ENCODE measurements at places on chromosomes 6 and 20. TPM values are rescaled to one million over a fixed set of nuclear protein-coding genes. Genes with fewer than 3 reads are reported as not detected.
A peak's percentile ranks its signal among the peaks of the same experiment; 100 is the strongest.

DNA sequence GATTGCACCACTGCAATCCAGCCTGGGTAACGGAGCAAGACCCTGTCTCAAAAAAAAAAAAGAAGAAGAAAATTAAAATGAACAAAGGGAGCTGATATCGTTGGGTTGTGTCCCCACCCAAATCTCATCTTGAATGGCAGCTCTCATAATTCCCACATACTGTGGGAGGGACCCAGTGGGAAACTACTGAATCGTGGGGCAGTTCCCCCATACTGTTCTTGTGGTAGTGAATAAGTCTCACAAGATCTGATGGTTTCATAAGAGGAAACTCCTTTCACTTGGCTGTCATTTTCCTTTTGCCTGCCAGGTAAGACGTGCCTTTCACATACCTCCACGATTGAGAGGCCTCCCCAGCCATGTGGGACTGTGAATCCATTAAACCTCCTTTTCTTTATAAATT is 149.4 kb downstream of the PREX1 start:
- H3K27ac ChIP-seq, result no peak overlapping the region
- no peaks in the 10 kb centered on the region for H3K36me3 ChIP-seq
- DNase-seq, result no peak
- H3K4me3 ChIP-seq, result no peak overlapping the region
- H3K4me1 ChIP-seq, result peaks cover 18% of the 10 kb centered on the region

GRCh38 chr6:25754535-25754934 is at the start of gene SLC17A4:
TSS of gene SLC17A4 (plus strand) at chr6:25754742. CDS start at chr6:25761963, 7,221 bp downstream.
- H3K4me1 ChIP-seq, result peaks cover 15% of the 10 kb centered on the region
- H3K27ac ChIP-seq, result peak within 1 kb of the TSS; percentile 62
- H3K4me3 ChIP-seq, result no peak within 1 kb of the TSS
- DNase-seq, result no peak
- H3K27me3 ChIP-seq, result no peaks in the 10 kb centered on the region
- no peaks in the 10 kb centered on the region for H3K36me3 ChIP-seq

Gene CST5
- total RNA-seq, result 1.3 TPM

GRCh38 chr20:18506744-18507143 is 996 bp upstream of the SEC23B start:
- H3K27ac ChIP-seq, result peak overlapping the region; percentile 92
- peak; percentile 5 for DNase-seq
- H3K4me3 ChIP-seq, result peak overlapping the region; percentile 25
- H3K27me3 ChIP-seq, result no peaks in the 10 kb centered on the region
- H3K4me1 ChIP-seq, result peaks cover 7% of the 10 kb centered on the region
- H3K36me3 ChIP-seq, result no peaks in the 10 kb centered on the region

Gene LINC00237
- total RNA-seq, result not detected

- DNase-seq, result no peak
- H3K27ac ChIP-seq, result no peak overlapping the region
- peaks cover under 1% of the 10 kb centered on the region for H3K4me1 ChIP-seq
- no peak overlapping the region for H3K4me3 ChIP-seq
- H3K36me3 ChIP-seq, result no peaks in the 10 kb centered on the region
Measured at GRCh38 chr6:43966853-43967718, 160.2 kb downstream of the MRPL14 start.

Gene PLA2G7
- 1.5 TPM for total RNA-seq

Gene MAS1
- not detected for total RNA-seq

GRCh38 chr20:1323256-1323655 is 5.7 kb downstream of the SDCBP2 start:
- DNase-seq, result no peak
- no peaks in the 10 kb centered on the region for H3K27me3 ChIP-seq
- H3K4me3 ChIP-seq, result no peak overlapping the region
- H3K4me1 ChIP-seq, result peaks cover 22% of the 10 kb centered on the region
- peak overlapping the region; percentile 64 for H3K27ac ChIP-seq
- H3K36me3 ChIP-seq, result no peaks in the 10 kb centered on the region

Gene PTCRA
- not detected for total RNA-seq

Gene LKAAEAR1
- total RNA-seq, result not detected

Gene TBC1D32
- 16.6 TPM for total RNA-seq

- no peak overlapping the region for H3K4me3 ChIP-seq
- peak overlapping the region; percentile 46 for H3K27ac ChIP-seq
- no peaks in the 10 kb centered on the region for H3K27me3 ChIP-seq
Measured at GRCh38 chr6:14944593-14944992, 301.3 kb upstream of the JARID2 start.

DNA sequence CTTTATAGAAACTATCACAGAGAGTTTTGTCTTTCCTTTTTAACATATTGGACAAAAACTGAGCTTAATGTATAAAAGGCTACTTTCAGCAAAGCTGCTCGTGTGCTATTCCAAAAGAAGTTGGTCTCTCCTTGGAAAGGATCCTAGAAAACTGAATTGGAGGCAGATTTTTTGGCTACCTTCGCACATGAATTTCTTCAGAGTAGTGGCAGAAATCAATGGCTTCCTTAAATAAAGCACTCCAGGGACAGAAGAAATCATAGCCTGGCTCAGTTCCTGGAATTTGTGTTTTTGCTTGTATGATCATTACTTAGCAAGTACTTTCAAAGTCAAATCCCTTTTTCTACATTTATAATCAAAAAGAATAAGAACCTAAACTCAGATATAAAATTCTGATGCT is 780.3 kb downstream of the PHF3 start:
- H3K27me3 ChIP-seq, result no peaks in the 10 kb centered on the region

GRCh38 chr6:166905505-166906134 is 50.7 kb downstream of the RNASET2 start:
- no peak for DNase-seq
- H3K4me3 ChIP-seq, result no peak overlapping the region
- H3K4me1 ChIP-seq, result no peaks in the 10 kb centered on the region
- no peak overlapping the region for H3K27ac ChIP-seq
- H3K27me3 ChIP-seq, result no peaks in the 10 kb centered on the region

DNA sequence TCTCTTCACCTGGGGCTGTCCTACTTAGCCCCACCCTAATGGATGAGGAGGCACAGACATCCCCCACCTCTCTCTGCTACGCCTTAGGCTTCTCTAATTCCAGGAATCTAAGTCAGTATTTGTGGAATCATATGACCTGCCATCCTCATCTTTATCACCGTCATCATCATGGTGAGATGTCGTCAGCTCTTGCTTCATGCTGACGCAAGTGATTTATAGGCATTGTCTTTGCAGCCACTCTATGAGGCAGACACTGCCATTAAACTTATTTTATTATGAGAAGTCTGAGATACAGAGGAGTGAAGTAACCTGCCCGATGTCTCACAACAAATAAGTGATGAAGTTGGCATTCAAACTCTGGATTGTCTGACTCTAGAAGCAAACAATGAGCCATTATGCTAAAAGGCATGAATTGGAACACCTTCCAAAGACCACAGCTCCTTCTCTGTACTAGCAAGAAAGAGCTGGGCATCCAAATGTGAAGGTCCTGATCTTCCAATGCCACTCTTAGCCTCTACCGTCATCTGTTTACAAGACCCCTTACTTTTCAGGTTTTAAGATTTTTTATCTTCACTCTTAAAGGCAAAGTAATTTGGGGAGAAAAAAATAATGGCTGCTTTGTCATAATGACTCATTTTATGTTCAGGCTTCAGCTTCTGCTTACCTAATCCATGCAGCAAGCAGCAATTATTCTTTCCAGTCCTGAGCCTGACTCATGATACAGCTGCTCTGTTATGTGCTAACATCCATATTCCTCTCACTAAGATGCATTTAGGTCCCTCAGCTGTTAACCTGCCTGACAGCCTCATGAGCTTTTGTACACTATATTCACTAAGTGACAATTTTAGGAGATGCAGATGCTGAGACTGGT is 113.7 kb upstream of the BCLAF1 start:
- H3K27ac ChIP-seq, result peak overlapping the region; percentile 72
- H3K36me3 ChIP-seq, result no peaks in the 10 kb centered on the region
- no peak overlapping the region for H3K4me3 ChIP-seq
- no peaks in the 10 kb centered on the region for H3K4me1 ChIP-seq

DNA sequence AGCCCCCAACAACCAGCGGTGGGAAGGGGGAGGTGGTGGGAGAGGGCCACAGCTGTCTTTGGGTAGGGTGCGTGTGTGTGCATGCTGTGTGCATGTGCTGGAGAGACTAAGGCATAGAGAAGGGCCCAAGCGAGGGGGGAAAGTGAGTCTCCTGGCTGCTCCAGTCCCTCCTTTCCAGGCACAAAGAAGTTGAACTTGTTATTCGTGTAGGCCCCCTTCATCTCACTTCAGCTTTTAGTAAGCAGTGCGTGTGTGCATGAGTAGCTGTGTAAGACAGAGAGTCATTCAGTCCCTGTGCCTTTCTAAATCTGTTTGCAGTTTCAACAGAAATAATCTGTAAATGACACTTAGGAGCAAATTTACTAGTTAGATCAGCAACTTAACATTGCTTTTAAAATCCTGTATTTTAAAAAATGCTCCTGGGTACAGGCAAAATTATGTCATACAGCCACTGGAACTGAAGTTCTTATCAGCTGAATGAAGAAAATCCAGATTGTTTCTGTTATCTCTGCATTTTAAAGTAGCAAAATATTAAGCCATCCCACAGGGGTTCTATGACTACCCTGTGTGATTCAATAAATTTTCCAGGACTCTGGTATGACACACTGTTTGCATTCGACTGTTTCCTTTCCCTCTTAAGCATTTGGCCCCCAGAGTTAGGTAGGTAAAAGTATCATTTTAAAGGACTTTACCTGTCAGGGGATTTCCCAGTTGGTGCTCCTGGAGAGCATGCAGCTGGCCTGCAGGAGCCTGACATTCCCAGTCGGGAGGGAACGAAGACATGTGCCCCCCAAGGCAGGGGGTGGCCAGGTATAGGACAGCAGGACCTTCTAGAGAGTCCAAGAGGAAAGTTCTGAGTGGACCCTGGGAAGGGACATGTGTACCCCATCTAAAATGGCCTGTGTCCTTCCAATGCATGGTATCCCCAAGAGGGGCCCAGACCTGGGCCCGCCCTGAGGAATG is 39.0 kb downstream of the MTRES1 start:
- DNase-seq, result peak; percentile 35
- peaks cover 8% of the 10 kb centered on the region for H3K4me1 ChIP-seq
- H3K36me3 ChIP-seq, result no peaks in the 10 kb centered on the region
- no peaks in the 10 kb centered on the region for H3K27me3 ChIP-seq

DNA sequence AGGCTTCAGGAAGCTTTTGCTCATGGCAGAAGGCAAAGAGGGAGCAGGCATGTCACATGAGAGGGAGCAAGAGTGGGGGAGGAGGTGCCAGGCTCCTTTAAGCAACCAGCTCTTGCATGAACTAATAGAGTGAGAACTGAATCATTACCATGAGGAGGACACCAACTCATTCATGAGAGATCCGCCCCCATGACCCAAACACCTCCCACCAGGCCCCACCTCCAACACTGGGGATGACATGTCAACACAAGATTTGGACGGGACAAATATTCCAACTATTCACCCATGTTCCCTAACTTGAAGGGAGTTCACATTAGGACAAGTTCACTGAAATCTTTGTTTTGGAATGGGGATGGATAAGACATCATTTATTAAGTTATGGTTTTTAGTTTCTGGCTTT is 155.2 kb upstream of the ESR1 start:
- H3K4me1 ChIP-seq, result no peaks in the 10 kb centered on the region
- no peak overlapping the region for H3K4me3 ChIP-seq
- DNase-seq, result no peak

GRCh38 chr6:81814370-81815076 is 62.0 kb upstream of the TENT5A start:
- no peak overlapping the region for H3K27ac ChIP-seq
- no peaks in the 10 kb centered on the region for H3K36me3 ChIP-seq
- H3K4me3 ChIP-seq, result no peak overlapping the region
- DNase-seq, result no peak

Gene CYP21A2
- 0.12 TPM for total RNA-seq

Gene OR2J3
- total RNA-seq, result not detected

GRCh38 chr6:139145661-139146060 is 10.8 kb downstream of the HECA start:
- peaks cover 26% of the 10 kb centered on the region for H3K4me1 ChIP-seq
- no peak overlapping the region for H3K27ac ChIP-seq
- no peak overlapping the region for H3K4me3 ChIP-seq
- DNase-seq, result no peak
- no peaks in the 10 kb centered on the region for H3K27me3 ChIP-seq
- no peaks in the 10 kb centered on the region for H3K36me3 ChIP-seq

Gene FHL5
- 0.12 TPM for total RNA-seq

DNA sequence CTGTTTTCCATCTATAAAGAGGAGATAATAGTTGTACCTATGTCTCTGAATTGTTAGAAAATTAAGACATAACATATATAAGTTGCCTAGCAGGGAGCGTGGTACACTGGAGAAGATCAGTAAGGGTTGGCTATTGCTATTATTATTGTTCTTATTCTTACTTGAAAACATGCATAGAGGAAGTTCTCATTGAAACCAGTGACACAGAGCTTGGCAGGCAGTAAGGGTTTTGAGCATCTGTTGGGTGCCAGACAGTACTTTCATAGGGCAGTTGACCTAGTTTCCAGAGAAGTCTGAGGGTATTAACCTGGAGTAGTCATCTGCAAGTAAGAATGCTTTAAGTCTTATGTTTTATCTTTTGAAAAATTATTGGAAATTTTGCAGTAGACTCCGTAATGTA is 13.3 kb upstream of the SGK1 start:
- H3K27me3 ChIP-seq, result no peaks in the 10 kb centered on the region
- H3K27ac ChIP-seq, result no peak overlapping the region
- H3K4me1 ChIP-seq, result no peaks in the 10 kb centered on the region
- H3K4me3 ChIP-seq, result no peak overlapping the region
- no peaks in the 10 kb centered on the region for H3K36me3 ChIP-seq
- no peak for DNase-seq

Gene MRAP2
- 0.88 TPM for total RNA-seq

Gene SYCP2
- 1.7 TPM for total RNA-seq

DNA sequence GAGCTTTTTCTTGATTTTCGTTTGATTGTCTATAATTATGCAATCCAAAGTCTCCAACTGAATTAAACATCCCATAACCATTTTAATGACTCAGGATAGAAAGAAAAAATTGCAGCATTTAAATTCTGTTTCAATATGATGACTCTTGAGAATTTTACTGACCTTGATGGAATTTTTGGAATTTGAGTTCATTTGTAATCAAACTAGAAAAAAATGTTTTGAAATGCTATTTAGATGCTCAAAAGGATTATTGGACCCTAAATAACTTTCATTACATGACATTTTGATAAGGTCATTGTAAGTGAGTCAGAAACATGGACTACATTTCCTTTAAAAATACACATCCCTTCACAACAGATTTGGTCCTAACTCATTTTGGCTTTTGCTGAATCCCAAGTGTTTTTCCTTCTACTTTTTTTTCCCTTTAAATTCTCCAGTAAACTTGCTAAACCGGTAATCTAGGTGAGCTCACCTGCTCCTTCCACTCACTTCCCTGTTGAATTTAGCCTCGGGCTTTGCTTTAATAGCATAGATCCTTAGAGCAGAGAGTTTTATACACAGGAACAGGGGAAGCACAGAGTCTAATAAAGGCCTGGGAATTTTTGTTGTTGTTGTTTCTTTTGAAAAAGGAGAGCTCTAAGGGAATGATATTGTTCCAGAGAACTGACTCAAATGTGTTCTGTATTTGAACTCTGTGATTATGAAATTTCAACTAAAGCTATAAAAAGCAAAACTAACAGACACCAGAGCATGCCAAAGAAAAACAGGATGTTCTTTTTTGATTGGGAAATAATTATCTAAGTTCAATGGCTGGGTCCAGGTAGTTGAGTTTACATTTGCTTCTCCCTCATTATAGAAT is 1088.2 kb upstream of the CITED2 start:
- H3K27ac ChIP-seq, result peak overlapping the region; percentile 78
- peak; percentile 48 for DNase-seq
- H3K27me3 ChIP-seq, result no peaks in the 10 kb centered on the region
- peaks cover 19% of the 10 kb centered on the region for H3K4me1 ChIP-seq

All from hepatocyte (in vitro differentiated cells).